ENCODE measurements at places on chromosomes 6 and 20.
A peak's percentile ranks its signal among the peaks of the same experiment; 100 is the strongest.

GRCh38 chr6:37273690-37274089, 15.7 kb upstream of the TMEM217 start:
- no peak for DNase-seq

- no peak for DNase-seq
These were observed 314.7 kb upstream of the RNF24 start for GRCh38 chr20:4330011-4330410.

- DNase-seq = peak; percentile 31
These were observed 488.3 kb downstream of the COL12A1 start for GRCh38 chr6:74717591-74717990.

DNA sequence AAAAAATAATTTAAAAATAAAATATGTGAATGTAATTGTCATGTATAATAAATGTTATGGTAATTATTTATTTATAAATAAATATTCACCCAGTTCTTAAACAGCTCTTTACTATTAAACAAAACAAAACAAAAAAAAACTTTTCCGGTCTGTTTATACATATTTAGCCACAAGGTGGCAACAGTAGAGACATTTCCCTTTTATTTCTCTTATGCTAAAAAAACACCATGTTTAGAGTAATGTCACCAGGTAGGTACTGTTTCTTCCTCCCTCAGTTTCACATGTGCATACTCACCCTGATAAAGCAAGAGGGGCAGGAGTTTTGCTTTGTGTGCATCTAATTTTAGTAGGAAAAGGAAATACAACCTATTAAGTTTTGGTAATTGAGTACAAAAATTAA, 610.4 kb upstream of the IMPG1 start:
- peak; percentile 23 for DNase-seq

GRCh38 chr6:12729467-12729866, 12.9 kb downstream of the PHACTR1 start:
- DNase-seq = no peak

DNA sequence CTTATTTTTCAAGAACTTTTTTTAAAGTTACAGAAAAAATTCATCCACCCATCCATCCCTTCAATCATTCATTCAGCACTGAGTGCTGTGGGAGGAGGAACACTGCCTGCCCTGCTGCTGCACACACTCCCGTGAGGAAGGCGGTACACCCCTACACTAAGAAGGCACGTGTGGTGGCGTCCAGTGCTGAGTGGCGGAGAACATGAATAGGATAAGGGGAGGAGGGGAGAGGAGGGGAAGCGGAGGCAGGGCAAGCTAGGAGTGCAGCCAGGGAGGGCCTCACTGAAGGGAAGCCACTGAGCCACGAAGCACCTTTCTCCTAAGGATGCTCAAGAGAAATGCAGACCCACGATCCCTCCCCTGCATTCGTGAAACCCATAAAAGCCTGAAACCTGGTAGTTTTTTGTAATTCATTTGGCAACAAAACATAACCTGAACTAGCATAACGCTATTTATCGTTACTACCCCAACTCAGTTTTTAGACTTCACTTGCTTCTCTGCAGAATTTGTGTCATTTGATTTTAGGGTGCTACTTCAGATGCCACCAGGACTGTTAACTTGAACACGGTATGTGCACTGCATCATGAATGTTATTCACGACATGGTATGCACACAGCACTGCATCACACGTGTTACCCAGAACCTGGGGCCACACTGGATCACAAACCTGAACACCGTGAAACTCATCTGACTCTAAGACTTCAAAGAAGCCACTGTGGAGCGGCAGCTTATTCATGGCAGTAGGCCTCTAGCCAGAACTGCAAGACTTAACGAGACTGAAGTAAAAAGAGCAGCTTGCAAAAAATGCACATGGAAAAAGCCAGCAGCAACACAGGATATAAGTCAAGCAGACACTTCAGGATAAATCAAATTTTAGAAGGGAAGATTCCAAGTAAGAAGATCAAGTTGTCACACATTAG, 3.5 kb downstream of the RNASET2 start:
- no peak for DNase-seq

DNA sequence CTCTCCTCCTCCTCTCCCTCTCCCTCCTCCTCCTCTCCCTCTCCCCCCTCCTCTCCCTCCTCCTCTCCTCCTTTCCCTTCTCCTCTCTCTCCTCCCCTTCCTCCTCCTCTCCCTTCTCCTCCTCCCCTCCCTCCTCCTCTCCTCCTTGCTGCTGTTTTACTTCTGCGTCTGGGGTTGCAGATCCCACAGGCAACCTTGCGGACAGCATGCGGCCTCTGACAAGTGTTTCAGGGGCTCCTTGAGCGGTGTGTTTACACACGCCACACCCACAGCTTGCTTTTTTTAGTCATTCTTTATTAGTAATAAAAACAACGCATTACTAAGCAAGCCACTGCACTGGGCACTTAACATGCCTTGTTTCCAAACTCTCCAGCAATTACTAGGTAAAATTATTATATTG, 81.9 kb downstream of the TFAP2C start:
- peak; percentile 58 for DNase-seq

DNA sequence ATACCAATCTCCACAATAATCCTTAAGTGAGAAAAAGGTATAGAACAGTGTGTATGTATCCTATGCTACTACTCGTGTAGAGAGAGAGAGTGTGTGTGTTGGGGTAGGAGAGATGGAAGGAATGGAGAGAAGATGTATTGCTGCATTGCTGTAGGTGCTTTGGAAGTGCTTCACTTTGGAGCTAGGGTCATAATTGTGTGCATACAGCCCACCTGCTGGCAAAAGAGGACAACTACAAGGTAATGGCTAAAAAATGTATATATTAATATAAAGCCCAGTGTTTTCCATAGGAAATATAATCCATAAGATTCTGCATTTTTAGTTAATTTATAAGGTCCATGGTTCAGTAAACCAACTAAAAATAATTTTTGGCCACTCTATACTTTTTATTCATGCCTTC, 36.1 kb downstream of the SERAC1 start:
- peak; percentile 35 for DNase-seq

DNA sequence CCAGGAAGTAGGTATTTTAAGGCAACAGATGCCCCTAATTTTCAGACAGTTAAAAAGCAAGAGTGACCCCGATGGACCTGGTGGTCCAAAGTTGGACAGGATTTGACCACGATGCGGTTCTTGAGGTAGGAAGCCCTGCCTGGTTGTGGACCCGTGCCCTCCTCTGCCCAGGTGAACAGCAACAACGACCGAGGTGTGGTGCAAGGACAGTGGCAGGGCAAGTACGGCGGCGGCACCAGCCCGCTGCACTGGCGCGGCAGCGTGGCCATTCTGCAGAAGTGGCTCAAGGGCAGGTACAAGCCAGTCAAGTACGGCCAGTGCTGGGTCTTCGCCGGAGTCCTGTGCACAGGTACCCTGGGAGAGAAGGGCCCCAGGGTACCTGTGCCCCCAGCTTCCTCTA, 18.7 kb downstream of the TGM6 start:
- DNase-seq = no peak

DNA sequence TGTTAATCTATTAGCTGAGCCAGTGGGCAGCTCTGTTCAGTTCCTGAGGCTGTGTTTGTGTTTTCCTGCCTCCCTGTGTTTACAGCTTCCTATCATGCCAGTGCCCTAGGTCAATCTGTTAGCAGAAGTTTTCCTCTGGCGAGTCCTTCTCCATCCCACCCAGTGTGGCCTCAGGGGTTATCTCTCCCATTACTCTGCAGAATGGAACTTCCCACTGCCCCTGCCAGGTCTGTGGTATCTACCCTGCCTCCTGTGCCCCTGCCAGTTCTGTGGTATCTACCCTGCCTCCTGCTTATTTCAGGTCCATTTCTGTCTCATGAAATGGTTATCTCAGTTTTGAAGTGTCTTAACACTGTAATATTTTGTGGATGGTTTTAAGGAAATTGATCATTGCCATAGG, 63.1 kb downstream of the SLX4IP start:
- no peak for DNase-seq

- DNase-seq = no peak
These were observed 26.2 kb downstream of the TOP1 start for GRCh38 chr20:41054847-41055230.

DNA sequence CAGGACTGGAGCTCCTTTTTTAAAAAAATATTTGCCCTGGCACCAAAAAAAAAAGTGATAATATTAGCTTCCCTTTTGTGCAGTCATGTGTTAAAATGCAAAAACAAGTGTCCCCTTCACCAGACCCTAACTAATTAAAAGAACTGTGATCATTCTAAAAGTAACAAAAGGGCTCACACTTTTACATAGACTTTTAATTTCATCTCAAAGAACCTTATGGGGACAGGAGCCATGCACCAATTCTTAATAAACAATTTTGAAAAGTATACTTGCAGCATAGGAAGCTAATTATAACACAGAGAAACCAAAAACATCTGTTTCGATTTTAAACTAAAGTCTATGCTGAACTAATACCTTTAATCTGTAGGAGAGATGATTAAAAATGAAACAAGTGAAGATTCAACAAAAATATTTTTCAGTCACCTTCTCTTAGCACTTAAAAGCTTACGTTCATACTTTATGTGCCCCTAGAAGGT, 17.3 kb downstream of the STX7 start:
- no peak for DNase-seq

- DNase-seq = peak; percentile 58
These were observed 42.8 kb downstream of the MMS22L start for GRCh38 chr6:97240222-97240621.

- no peak for DNase-seq
These were observed 11.3 kb downstream of the TXNDC5 start for GRCh38 chr6:7899101-7899888.

- no peak for DNase-seq
These were observed 144.2 kb downstream of the BTBD9 start for GRCh38 chr6:38495518-38495917.

DNA sequence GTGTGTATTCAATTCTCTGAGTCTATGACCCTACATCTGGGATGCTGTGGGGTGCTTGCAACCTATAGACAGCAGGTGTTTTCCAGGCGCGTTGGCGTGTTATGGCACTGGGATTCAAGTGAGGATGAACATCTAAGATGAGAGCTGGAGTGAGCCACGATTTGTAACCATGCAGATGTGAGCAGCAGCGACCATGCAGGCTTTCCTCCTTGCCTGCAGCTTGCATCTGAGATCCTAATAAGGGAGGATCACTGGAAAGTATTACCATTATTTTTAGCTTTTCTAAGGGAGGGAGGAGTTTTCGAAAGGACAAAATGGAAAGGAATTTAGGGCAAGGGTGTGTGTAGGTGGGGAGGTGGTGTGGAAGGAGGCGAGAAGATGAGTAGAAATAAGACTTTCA, 216.7 kb downstream of the ATXN1 start:
- DNase-seq = no peak

DNA sequence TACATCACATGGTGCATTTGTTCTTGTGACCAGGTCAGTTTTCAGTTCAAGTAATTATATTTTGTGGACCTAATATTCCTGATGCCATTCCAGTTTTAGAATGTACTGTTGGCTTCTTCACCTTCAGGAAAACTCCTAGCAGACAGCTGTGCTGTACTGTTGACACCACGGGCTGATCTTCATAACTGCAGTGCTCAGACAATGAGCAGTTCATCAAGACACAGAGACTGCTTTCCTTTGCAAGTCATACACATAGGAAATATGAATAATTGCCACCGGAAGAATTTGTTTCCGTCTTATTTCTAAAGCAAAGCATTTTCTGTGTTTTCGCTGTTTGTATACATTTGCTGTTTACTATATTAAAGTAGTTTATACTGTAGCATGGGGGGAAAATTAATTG, 89.8 kb downstream of the C6orf118 start:
- DNase-seq = no peak

DNA sequence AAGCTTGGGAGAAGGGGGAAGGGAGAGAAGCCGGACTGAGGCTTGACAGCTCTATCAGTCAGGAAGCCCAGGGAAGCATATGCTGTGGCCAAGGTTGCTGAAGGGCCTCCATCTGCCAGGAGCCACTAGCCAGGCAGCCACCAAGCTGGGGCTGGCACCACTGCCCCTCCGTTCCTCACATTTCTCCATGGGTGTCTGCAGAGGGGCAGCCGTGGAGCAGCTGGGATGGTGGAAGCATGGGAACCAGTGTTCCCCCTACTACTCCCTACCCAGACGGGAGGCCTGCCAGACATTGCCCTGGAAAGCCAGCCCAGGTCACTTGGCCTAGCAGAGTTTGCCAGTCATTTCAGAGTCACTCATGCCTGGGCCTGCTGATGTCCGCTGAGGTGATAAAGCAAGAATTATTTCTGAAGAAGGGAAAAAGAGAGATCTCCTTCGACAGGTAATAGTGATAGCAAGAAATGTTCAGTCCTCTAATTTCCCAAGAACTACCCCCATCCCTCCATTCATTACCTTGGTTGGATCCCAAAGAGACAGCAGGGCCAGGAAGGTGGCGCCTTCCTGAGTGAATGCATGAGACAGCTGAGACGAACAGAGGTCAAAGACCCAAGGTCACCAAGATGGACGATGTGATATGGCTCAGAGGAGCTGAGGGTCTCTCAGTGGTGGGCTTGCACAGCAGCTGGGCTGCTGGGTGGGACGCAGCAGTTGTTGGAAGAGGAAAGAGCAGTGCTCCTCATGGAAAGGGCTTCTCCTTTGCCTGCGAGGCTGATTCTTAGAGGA, 21.9 kb downstream of the SNPH start:
- DNase-seq = no peak

Data from fibroblast of mammary gland (primary cell).